ENCODE measurements at places on chromosomes 1 and 21.

DNA sequence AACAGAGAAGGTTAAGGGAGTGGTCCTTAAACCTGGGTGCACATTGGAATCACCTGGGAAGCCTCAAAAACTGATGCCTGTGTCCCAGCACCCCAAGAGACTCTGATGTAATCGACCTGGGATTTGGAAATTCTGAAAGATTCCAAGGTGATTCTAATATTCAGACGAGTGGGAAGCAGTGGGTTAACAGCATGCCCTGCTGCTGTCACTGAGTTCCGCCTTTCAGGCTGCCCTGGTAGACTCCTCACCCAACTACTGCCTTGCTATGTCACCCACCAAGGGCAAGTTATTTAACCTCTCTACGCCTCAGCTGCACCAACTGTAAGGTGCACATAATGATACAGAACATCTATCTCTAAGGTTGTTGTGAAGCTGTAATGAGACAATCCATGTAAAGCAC, 59.2 kb downstream of the CD34 start:
- DNase-seq, result no peak

DNA sequence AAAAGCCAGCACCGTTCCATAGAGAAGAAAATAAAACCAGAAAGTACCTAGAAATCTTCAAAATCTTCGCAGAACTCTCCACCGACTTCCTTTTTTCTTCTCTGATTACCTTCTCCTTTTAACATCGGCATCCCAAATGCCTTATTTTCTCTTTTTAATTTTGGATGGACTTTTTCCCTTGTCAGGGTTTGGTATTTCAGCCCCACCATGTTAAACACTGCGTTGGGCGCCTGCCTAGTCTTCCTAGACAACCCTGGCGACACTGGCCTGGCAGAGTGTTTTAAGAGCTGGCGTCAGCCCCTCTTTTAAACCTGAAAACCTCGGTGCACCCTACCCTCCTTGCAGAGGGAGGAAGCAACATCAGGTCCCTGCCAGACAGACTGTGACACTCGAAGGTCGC, 66.0 kb upstream of the EFHD2 start:
- DNase-seq, result peak; percentile 79

DNA sequence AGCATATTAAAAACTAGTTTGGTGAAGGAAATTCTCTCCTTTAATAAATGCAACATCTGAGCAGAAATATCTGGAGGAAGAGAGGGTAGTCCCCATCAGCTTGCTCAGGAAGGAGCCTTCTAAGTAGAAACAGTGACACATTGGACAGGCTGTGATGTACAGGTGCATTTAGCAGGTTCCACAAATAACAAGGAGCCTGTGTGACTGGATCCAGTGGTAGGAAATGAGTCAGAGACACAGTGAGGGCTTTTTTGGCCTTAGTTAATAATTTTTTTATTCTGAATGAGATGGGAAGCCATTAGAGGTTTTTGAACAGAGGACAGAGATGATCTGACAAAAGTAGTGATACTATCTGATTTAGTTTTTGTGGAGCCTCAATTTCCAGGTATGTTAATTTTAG, 738.9 kb upstream of the PTBP2 start:
- no peak for DNase-seq

DNA sequence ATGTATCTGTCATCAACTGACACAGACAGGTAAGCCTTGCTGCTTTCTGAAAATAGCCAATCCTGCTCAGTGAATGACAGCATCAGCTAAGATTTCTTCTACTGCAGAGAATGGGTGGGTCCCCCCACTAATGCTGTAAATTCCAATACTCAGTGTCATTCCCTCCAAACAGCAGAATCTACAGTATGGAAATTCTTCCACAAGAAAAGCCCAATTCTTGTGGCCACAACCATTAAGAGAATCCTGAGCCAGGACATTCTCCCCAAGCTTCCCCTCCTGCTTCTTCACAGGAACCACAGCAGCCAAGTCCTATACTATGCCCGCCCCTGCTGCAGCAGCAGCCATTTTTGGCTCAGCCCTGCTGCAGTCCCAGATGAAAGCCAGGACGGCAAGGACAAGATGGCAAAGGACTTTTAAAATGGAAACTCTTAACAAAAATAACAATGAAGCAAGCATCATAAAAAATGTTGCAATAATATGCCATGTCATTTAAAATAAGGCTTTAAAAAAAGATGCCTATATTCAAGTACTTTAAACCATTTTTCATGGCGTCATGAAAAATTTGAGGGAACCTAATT, 26.8 kb downstream of the EIF4G3 start:
- peak; percentile 65 for DNase-seq

GRCh38 chr21:26368591-26369320, 198.2 kb upstream of the APP start:
- DNase-seq, result no peak

DNA sequence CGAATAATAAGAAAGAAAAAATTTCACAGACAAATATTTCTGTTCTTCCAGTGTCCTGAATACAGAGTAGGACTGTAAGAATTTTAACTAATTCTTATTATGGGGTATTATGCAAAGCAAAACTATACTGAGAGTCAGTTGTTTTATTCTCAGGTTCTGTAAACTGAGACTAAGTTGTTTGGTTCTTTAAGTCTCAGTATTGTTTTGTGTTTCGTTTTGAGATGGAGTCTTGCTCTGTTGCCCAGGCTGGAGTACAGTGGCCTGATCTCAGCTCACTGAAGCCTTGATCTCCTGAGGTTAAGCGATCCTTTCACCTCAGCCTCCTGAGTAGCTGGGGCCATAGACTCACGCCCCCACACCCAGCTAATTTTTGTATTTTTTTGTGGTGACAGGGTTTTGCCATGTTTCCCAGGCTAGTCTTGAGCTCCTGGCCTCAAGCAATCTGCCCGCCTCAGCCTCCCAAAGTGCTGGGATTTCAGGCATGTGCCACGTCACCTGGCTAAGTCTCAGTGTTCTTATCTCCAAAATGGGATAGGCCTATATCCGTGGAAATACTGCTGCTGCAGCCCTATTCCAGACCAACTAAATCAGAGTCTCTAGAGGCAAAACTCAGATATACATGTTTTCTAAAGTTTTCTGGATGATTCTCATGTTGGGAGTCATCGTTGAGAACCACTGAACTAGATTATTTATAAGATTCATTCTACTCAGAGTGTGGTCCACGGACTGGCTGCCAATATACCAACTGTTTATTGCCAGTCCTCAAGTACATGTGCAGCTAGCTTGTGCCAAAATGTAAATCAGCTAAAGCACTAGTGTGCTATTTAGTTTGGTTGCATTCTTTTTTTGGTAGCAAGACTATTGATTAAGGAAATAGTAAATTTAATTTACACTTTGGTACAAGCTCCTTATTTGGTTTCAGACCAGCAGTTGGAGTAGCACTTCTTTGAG, 116.6 kb downstream of the HS2ST1 start:
- no peak for DNase-seq

- peak; percentile 82 for DNase-seq
Observed at GRCh38 chr1:22772014-22772413, 61.4 kb downstream of the EPHB2 start.

DNA sequence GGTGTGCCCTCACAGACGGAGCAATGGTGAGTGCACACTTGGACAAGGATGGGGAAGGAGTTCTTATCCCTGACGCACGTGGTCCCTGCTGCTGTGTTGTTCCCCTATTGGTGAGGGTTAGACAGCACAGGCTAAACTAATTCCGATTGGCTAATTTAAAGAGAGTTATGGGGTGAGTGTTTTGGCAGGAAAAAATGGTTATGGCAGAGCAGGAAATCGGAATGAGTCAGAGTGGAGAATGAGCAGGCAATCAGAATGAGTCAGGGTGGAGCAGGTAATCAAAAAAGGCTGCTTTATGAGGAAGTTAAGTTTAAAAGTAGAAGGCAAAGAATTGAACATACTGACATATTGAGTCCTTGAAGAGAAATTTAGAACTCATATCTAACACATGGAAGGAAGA, 100.5 kb downstream of the NGF start:
- DNase-seq, result no peak

DNA sequence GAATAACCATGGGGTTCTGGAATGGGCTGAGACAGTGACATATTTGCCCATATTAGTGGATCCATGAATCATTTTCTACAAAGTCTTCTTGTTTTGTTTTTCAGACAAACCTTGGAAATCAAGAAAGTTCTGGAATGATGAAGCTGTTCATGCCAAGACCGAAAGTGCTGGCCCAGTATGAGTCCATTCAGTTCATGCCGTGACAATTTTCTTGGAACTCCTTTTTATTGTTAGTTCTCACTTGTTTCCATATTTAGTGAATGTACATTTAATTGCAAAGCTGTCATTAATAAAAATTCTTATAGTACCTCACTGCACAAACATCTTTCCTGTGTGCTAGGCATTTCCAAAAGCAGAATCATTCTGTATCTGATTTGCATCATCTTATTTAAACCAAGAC, 100.6 kb upstream of the KCNJ15 start:
- no peak for DNase-seq

- no peak for DNase-seq
Observed at GRCh38 chr1:55210990-55211801, 4.0 kb downstream of the USP24 start.

GRCh38 chr1:86464819-86465218, 3.9 kb upstream of the CLCA1 start:
- DNase-seq, result no peak

DNA sequence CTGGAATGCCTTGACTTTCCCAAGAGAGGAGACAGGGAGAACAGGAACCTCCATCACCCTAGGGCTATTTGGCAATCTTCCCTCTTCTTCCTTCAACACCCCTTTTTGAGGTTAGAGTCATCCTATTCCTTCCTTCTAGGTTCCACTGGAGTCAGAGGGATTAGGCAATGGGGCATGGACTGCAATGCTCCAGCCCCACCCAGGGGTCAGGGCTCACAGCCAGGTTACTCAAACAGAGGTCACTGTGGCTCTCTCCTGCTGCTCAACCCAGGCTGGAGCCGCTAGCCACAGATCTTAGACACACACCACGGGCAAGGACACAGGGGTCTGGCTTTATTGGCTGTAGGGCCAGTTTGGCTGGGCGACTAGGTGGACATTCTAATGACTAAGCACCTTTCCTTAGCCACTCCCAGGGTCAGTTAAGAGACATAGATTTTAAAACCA, 145.5 kb upstream of the NRIP1 start:
- no peak for DNase-seq

DNA sequence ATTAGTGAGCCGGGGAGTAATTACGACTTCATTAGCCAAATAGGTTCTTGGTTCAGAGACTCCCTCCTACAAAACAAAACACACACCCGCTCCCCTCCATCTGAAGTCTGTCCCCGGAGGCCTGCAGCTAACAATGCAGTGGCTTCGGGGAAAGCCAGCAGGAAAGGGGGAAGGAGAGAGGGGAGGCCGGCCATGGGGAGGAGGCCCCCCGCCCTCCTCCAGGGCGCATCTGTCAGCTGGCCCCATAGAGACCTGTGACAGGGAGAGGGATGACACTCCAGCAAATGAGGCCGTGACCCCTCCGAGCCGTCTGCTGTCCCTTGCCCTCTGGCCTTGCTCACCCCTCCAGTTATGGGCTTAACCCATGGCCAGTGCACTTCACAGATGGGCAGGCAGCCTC, 12.1 kb upstream of the CNTN2 start:
- no peak for DNase-seq

GRCh38 chr1:183476081-183476480, 3.8 kb downstream of the SMG7 start:
- no peak for DNase-seq

- DNase-seq, result no peak
Observed at GRCh38 chr1:200374569-200375295, 35.1 kb downstream of the ZNF281 start.

DNA sequence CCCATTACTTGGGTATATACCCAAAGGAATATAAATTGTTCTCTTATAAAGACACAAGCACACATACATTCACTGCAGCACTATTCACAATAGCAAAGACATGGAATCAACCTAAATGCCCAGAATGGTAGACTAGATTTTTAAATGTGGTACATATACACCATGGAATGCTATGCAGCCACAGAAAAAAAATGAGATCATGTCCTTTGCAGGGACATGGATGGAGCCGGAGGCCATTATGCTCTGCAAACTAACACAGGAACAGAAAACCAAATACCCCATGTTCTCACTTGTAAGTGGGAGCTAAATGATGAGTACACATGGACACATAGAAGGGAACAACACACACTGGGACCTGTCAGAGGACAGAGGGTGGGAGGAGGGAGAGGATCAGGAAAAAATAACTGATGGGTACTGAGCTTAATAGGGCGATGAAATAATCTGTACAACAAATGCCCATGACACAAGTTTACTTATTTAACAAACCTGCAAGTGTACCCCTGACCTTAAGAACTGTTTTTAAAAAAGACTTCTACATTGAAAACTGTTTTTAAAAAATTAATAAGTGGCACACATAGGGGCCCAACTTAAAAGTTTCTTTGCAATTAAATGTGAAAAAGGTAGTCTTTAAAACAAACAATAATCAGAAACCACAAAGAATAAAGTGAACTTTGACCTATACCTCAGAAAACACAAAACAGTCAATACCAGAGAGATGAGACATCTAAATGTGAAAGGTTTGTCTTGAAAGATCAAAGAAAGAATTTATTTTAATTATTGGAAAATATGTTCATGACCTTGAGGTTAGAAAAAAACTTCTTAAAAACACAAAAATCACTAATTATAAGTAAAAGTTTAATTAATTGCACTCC, 75.2 kb downstream of the CDC42BPA start:
- no peak for DNase-seq

GRCh38 chr21:46065914-46066551, 31.9 kb upstream of the COL6A2 start:
- DNase-seq, result no peak

GRCh38 chr1:160108888-160109662, 6.5 kb upstream of the ATP1A2 start:
- DNase-seq, result peak; percentile 71

DNA sequence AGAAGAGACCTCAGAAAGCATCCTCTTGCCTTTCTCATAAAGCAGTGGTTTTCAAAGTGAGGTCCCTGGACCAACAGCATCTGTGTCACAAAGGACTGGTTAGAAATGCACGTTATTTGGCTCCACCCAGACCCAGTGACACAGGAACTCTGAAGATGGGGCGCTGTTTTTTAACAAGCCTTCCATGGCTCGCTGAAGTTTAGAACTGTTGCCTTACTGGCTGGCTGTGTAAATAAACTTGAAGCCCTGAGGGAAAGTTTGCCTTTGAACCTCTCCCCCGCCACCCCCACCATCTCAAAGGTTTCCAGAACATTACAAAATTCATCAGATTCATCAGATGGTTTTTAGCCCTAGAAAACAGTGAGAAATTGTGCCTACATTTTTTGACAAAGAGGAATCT, 21.8 kb upstream of the IKBKE start:
- no peak for DNase-seq

- no peak for DNase-seq
Observed at GRCh38 chr1:24105368-24106160, 6.4 kb downstream of the MYOM3 start.

DNA sequence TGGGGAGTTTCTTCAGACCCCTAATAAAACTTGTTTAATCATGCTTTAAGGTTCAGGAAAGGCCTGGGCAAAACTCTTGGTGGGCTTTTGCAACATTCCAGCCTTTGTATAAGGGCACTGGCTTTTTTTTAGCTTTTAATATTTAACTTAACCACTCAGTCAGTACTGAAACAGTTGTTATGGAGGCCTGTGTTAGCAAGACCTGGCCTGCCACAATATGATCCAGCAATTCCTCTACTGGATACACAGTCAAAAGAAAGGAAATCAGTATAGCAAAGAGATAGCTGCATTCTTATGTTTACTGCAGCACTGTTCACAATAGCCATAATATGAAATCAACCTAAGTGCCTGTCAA, 75.1 kb upstream of the COG2 start:
- no peak for DNase-seq

- no peak for DNase-seq
Observed at GRCh38 chr21:39686646-39687468, 58.1 kb upstream of the IGSF5 start.

- DNase-seq, result peak; percentile 45
Observed at GRCh38 chr21:33441489-33442477, 38.0 kb downstream of the TMEM50B start.

GRCh38 chr1:47351305-47351704, 17.7 kb downstream of the CMPK1 start:
- DNase-seq, result no peak
